ENCODE measurements at places on chromosomes 13 and 19.

- no peak for DNase-seq
Observed at GRCh38 chr13:22162889-22163288, 492.0 kb downstream of the FGF9 start.

DNA sequence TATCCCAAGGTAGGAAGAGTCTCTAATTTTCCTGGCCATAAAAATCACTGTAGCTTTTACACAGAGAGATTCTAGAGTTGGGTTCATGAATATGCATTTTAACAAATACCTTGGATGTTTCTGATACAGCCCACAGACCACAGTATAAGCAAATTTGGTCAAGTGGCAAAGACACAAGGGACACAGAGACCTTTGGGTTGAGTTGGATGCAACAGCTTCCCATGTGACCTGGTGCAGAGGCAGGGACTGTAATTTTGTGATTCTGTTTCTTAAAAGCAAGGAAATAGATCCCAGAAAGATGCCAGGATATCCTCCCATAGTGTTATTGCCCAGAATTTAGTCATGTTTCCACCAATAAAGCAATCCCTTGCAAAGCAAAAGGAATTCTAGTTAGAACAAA lies 27.0 kb downstream of the FPR3 start:
- DNase-seq: no peak

- DNase-seq: peak; percentile 62
Observed at GRCh38 chr13:77386880-77387606, 60.1 kb upstream of the MYCBP2 start.

DNA sequence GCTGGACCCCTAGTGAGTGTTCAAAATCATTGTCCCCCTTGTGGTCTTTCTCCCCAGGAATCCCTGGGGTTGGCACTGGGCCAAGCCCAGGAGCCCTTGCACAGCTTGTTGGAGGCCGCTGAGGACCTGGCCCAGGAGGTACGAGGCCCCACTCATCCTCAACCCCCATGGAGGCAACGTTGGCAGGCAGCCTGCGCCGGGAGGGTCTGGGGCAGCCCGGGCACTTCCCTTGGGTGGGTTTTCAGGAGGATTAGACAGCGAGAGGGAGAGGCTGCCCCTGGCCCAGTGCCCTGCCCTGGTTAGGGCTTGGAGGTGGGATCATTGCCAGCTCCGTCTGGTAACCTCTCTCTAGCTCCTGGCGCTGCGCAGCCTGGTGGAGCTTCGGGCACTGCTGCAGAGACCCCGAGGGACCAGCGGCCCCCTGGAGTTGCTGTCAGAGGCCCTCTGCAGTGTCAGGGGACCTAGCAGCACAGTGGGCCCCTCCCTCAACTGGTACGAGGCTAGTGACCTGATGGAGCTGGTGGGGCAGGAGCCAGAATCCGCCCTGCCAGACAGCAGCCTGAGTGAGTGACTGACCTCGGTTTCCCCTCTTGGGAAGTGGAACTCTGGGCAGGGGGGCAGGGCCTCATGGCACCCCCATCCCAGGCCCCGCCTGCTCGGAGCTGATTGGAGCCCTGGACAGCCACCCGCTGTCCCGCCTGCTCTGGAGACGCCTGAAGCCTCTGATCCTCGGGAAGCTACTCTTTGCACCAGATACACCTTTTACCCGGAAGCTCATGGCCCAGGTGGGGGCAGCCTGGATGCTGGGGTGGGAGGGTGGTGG lies 3.0 kb downstream of the ABCA7 start:
- DNase-seq: no peak

- DNase-seq: no peak
Observed at GRCh38 chr19:31344403-31344802, 4.8 kb downstream of the TSHZ3 start.

DNA sequence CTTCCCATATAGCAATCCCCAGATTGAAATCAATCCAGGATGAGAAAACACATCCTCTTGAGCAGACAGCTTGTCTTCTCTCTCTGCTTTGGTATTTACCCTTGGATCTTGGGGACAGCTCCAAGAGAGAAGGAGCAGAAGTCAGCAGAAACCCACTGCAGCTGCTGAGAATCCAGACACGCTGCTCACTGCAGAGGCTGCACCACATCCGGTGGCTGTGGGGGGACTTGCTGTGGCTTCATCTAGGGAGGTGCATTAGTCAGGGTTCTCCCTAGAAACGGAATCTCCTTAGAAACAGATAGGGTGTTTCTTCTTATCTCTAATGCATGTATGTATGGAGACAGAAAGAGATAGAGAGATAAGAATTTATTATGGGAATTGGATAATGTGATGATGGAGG lies 2.7 kb downstream of the CYP4F12 start:
- DNase-seq: no peak

- no peak for DNase-seq
Observed at GRCh38 chr19:58385891-58386575, 1.0 kb upstream of the RPS5 start.

- peak; percentile 76 for DNase-seq
Observed at GRCh38 chr13:45119991-45120864, at the start of gene GTF2F2. TSS of gene GTF2F2 (plus strand) at chr13:45120510. CDS start at chr13:45120656, 146 bp downstream.

GRCh38 chr13:39363382-39363772 lies 239.6 kb downstream of the LHFPL6 start:
- no peak for DNase-seq

DNA sequence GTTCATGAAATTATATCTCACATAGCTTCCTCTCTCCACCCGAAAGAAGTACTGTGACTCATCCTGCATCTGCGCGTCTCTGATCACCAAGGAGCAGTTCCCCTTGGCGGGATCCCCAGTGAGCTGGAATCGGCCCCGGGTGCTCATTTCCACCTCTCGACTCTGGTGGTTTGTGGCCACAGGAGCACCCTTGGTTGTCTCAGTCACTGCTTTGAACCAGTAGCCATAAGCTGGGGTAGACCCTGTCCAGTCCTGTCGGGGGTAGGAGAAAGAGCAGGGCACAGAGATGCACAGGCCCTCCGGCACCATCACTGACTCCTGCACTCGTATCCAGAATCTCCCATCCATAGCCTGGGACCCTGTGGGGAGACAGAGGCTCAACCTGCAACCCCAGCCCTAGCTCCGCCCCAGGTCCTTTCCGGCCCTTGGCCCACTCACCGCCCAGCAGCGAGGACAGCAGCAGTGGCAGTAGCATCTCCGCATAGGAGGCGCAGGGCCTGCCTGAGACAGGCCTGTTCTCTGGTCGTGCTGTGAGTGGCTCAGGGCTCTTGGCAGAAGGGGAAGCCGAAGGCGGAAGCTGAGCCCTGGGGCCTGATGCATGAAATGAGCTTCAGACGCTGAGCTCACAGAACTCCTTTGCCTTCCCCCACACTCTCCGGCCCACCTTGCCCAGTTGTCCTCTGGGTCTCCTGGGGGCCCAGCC lies at the start of gene SIGLEC10:
Gene SIGLEC10, minus strand, starts transcription at position 536 of the 703 bp plus-strand sequence. Its CDS starts 61 bp downstream, at position 475.
- DNase-seq: no peak

- DNase-seq: no peak
Observed at GRCh38 chr13:24982333-24982999, 113.5 kb upstream of the PABPC3 start.

GRCh38 chr19:54660964-54661363 lies 1.8 kb upstream of the LILRB4 start:
- no peak for DNase-seq

GRCh38 chr13:44068169-44068568 lies 188.5 kb downstream of the LACC1 start:
- no peak for DNase-seq

DNA sequence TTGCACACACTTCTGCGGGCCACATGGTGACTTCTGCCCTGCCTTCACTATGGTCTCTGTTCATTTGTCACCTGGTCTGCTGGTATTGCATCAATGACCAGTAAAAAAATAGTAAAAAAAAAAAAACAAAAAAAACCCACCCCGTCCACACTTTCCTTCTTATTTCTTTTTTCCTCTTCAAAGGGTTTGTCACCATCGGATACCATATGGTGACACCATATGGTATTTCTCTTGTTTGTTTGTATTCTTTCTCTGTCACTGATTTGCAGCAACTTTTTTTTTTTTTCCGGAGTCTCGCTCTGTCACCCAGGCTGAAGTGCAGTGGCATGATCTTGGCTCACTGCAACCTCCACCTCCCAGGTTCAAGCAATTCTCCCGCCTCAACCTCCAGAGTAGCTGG lies 26.2 kb upstream of the OR7C2 start:
- no peak for DNase-seq

DNA sequence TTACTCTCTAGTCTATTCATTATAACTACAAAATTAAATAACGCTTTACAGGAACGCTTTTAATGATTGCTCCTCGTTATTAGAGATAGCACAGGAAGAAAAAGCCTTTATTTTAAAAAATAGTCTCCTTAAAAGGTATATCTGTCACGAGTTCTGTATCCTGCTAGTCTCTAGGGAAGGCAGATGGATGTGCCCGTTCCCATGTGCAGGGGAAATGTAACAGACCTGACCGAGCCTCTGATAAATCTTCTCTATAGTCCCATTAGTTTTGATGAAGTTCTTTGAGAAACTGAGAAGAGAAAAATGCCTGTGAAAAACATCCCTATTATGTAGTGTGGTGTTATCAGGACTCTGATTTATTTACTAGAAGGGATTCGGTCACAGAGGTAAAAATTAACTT lies 226.4 kb downstream of the PCDH9 start:
- DNase-seq: no peak

DNA sequence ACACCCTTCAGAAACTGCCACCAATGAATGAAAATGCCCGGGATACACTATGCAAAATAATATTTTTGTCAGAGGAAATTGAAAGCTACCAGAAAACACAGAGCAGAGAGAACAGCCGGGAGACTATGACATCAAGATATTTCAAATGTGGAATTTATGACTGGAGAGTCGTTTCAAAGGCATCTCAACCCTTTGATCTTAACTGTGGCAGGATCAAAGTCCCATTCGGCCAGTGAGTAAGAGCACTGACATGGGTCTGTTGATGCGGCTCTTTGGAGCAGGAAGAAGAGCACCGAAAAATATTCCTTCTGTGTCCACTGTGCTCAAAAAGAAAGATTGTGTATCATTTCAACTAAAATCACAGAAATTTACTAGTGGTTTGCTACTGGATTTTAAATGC lies 201.9 kb downstream of the RFC3 start:
- DNase-seq: no peak

DNA sequence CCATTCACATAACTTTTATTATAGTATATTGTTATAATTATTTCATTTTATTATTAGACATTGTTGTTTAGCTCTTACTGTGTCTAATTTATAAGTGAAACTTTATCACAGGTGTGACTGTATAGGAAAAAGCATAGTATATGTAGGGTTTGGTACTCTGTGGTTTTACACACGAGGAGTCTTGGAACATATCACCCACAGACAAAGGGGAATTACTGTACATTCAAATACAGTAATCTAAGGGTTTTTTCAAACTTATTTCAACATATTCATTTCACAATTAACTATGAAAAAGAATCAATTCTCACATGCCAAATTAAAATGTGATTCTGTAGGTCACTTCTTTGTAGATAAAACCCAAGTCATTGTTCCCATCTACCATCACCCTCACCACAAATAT lies 46.0 kb downstream of the RBM26 start:
- no peak for DNase-seq

GRCh38 chr13:113428871-113429607 lies 24.2 kb downstream of the ADPRHL1 start:
- DNase-seq: no peak

- DNase-seq: no peak
Observed at GRCh38 chr13:36129539-36129938, 1.6 kb downstream of the DCLK1 start.

DNA sequence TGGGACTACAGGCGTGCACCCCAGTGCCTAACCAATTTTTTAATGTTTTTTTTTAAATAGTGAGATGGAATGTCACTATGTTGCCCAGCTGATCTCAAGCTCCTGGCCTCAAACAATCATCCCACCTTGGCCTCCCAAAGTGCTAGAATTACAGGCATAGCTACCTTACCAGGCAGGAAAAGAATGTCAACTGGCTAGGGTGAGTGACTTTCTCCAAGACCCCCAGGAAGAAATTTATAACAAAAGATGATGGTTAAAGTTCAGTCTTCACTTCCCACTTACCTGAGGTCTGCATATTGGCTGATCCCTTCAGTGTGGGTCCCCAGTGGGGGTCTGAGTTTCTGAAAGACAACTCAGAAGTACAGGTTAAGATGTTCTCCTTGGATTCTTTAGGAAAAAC lies 893.0 kb downstream of the UQCRFS1 start:
- no peak for DNase-seq

DNA sequence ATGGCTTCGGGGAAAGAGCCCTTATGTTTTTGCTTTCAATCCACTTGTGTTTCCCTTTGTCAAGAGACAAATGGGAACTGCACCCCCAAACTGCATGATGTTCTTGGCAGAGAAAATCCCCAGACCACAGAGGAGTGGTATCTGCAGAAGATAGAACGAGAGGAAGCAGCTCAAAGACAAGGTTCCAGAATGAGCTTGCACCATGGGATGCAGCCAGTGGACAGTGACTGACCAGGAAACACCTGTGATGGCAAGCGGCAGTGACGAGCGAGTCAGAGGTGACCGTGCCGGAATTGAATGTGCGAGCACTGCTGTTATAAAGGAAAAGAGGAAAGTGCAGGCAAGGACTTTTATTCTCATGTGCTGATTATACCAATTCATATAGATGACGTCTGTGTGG lies 46.3 kb downstream of the IRS2 start:
- DNase-seq: no peak

GRCh38 chr19:49432141-49433073 lies 7.2 kb downstream of the GFY start:
- DNase-seq: no peak

- no peak for DNase-seq
Observed at GRCh38 chr19:16377521-16377920, 52.9 kb downstream of the KLF2 start.

DNA sequence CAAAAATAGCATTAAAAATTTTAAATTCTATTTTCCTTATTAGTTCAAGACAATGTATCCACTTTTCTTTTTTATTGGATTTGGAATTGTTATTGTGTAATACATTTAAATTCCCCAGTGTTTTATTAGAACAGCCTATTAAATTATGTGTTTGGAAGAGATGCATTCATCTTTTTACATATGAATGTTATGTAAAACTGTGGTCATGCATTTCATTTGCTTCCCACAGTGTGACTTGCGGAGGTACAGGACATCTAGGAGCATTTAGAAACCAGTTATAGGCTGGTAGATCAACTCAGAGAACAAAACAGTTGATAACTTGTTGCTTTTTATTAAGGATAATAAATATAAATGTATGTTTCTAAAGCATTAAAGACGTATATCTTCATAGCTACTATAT lies 335.5 kb upstream of the TMTC4 start:
- no peak for DNase-seq

- peak; percentile 63 for DNase-seq
Observed at GRCh38 chr13:45511310-45512097, 46.8 kb downstream of the COG3 start.

- DNase-seq: no peak
Observed at GRCh38 chr19:18972851-18973250, 31.8 kb upstream of the HOMER3 start.

- DNase-seq: no peak
Observed at GRCh38 chr13:114102131-114102520, 30.3 kb downstream of the RASA3 start.

DNA sequence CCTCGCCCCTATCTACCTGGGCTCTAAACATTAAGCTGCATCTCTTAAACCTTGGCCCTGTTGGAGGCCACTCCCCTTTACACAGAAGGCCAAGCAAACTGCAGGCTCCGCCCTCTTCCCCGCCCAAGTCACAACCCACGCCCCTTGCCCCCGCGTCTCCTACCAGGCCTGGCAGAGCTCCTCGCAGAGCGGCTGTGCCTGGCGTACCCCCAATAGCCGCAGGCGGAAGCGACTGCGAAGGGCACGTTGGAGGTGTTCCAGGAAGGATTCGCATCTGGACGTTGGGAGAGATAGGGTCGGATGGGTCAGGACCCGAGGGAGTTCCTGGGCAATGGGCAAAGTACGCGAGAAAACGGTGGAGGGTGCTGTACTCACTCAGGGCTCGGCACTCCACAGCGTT lies 5.9 kb downstream of the RTBDN start:
- DNase-seq: no peak

GRCh38 chr13:32941368-32941767 lies 74.9 kb upstream of the KL start:
- no peak for DNase-seq
